ENCODE measurements at places on chromosomes 12 and 14.

DNA sequence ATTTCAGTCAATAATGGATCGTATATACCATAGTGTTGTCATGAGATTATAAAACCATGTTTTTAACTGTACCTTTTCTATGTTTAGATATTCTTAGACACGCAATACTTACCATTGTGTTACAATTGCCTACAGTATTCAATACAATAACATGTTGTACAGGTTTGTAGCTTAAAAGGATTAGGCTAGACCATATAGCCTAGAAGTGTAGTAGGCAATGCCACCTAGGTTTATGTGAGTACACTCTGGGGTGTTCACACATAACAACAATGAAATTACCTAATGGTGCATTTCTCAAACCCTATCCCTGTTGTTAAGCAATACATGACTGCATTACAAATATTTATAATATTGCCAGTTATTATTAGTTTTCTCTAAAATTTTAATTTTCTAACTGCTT lies 144.2 kb downstream of the KCNC2 start:
- no peak for DNase-seq

DNA sequence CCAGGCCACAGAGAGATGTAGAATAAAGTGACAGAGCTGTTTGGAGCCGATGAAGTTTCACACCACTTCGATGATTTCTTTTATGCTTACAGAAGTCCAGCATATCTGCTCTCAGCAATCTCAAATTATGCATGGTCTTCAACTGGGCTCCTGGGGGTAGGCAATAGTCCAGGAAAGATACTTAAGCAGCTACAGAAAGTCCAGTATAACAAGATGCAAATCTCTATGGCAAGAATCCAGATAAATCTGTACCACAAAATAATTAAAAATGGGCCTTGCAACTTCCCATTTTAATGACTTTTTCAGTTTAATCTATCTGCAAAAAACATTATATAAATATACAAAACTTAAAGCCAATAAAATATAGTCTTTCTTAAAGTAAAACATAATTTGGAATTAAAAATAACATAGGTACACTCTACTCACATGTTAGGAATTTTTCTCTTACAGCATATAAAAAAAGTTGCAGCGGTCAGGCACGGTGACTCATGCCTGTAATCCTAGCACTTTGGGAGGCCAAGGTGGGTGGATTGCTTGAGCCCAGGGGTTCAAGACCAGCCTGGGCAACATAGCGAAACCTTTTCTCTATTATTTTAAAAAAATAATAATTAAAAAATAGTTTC lies 20.5 kb upstream of the RAD51AP1 start:
- no peak for DNase-seq

- no peak for DNase-seq
Measured at GRCh38 chr14:99728981-99729451, 44.9 kb downstream of the CYP46A1 start.

- DNase-seq = no peak
Measured at GRCh38 chr12:122067548-122067947, 11.0 kb upstream of the MLXIP start.

GRCh38 chr14:43872222-43872621 lies 634.9 kb downstream of the FSCB start:
- no peak for DNase-seq

GRCh38 chr12:106331599-106331998 lies 25.9 kb upstream of the POLR3B start:
- no peak for DNase-seq
